Hematopoietic multipotent progenitor cell treated with erythropoietin and hydrocortisone succinate and interleukin-3 and kit ligand, for 6 days (in vitro differentiated cells): ENCODE measurements at places on chromosomes 6 and 20.

DNA sequence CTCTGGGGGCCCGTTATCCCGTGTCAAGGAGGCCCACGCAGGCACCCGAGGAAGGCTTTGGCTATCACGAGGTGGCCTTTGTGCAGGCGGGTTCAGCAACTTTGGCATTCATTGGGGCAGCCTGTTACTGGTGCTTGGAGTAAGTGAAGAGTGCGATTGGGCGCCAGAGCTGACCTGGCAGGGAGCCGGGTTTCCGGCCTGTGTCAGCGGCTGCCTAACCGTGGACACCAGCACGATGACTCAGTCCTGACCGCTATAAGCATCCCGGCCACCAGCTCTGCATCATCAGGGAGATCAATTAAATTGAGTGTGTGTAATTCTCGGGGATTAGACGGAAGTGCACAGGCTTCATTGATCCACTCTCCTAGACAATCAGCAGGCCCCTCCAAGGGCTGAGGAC lies 45.9 kb downstream of the CDH4 start:
- DNase-seq, result no peak

- DNase-seq, result no peak
Observed at GRCh38 chr6:79814940-79815339, 132.4 kb downstream of the ELOVL4 start.

DNA sequence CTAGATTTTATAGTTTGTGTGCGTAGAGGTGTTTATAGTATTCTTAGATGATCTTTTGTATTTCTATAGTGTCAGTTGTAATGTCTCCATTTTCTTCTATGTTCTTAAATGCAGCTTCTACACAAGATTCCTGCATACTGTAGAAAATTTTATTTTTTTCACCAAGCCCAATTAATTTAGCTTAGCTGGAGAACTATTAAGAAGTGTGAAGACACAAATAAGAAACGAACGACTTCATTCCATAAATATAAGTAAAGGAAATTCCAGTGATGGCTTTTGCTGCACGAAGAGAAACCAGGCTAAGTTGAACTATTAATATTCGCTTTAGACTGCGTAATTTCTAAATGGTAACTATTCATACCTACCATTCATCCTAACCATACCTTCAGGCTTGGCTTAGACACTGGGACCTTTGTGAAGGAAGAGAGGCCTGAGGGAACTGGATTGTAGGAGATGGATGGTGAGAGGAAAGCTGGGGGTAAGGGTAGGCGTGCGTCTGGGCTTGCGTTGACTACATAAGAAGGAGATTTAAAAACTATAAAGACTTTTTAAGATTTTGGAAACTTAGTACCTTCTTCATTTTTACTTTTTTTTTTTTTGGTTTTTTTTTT lies 15.9 kb downstream of the HLA-DOA start:
- no peak for DNase-seq

- no peak for DNase-seq
Observed at GRCh38 chr6:98974309-98974708, 26.6 kb upstream of the FBXL4 start.

GRCh38 chr6:112717856-112718255 lies 370.7 kb downstream of the RFPL4B start:
- no peak for DNase-seq

- no peak for DNase-seq
Observed at GRCh38 chr6:44415873-44416502, 28.5 kb downstream of the CDC5L start.
